Stimulated activated CD4-positive, alpha-beta T cell treated with anti-CD3 and anti-CD28 coated beads, Interleukin-4, amount 100 ng/mL, for 48 hours (primary cell): ENCODE measurements at places on chromosomes 6 and 20.

GRCh38 chr6:155955038-155955437 is 499.4 kb upstream of the NOX3 start:
- no peak for DNase-seq

DNA sequence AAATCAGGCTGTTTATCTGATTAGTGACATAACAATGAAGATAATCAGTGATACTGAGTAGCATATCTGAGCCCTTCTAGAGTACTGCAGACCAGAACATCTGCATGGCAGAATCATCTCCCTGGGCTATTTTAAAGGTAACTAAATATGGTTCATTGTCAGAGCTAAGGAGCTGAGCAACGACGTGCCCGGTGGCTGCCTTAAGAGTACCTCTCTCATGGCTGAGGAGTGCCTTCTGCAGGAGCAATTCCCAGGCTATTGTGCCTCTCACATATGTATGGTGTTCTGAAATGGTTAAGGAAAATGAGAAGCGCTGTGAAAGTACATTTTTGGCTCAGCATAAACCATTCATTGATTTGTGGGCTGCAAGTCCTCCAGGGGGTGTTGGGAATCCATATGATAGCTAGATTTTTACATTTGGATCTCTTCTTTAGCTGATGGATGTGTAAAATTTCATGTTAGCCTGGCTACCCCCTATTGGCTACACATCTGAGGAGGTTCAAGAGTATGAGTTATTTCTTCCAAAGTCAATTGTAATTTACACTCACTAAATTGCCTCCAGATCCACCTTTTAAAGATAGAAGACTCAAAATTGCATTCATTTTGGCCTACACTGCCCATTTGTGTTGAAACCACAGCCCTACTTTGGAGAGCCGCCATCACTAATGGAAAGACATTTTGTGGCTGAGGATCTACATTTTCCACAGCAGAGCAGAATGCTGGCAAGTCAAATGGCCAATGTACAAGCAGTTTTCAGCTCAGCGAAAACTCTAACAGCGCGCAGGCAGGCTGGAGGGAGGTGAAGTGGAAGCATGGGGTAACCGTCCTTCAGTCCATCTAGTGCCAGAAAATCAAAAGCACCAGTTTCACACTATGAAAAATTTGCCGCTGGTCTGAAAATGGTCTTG is 198.0 kb downstream of the SIM1 start:
- DNase-seq, result no peak

DNA sequence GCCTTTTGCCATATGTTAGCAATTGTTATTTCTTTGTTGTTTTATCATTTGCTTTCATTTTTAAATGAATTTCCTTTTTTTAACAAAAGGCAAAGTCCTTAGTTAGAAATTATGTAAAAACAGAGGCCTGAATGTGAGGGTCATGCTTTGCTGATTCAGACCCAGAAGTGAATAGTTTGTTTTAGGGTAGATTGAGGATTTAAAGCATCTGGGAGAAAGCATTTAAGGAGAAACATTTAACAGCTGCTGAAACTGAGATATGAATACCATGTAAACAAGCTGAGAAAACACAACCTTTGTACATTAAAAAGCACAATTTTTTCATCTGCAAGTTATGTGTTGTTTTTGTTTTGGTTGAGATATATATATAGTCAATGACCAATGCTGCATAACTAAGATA is 8.0 kb downstream of the HTR1B start:
- DNase-seq, result no peak

GRCh38 chr6:69918813-69919475 is 52.6 kb downstream of the COL19A1 start:
- no peak for DNase-seq

DNA sequence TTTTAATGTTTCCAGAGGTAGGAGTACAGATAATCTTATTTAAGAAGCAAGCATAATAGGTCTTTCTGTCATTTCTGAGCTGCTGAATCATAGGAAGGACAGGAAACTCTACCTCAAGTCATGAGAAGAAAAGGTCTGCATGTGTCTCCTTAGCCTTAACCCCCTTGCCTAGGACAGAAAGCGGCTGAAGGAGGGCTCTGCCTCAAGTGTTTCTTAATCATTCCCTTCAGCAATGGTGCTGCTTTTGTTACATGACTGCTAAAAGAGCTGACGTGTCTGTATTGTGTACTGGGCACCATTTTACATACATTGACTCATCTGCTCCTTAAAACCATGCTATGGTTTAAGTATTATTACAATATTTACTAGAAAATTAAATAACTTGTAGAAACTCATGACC is 564.0 kb upstream of the AGPAT4 start:
- no peak for DNase-seq

DNA sequence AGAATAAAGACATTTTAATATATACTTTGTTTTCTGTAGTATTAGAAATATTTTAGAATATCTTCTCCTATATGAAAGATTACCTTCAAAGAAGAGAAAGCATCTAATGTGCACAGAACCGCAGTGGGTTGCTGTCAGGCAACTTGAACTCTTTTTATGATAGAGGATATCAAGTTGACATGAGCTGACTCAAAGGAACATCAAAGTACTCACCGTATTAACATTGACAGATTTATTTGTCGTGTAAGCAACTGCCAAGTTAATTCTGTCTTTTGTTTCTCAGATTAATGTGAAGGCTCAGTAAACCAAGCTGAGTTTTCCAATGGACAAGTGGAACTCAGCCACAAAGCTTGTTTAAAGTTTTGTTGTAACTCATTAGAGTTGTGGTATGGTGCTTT is 2.2 kb upstream of the GINM1 start:
- no peak for DNase-seq

DNA sequence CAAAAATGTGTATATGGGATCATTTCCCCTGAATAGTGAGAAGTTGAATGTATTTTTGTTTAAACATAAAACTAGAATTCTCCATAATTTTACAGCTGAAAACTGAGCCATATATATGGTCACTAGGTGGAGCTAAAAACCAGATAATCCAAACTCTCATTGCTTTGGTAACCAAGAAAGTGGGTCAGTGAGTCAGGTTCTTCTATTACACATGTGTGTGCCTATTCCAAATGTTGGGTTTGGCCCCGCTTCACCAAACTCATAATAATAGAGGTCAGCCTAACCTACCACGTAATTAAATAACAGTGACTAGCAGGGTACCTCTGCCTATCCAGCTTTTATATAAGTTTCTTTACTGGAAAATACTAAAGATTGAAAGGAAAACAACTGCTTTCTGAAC is 19.3 kb upstream of the RNGTT start:
- DNase-seq, result no peak

- no peak for DNase-seq
These were observed 39.6 kb upstream of the GFOD1 start for GRCh38 chr6:13526727-13527670.

DNA sequence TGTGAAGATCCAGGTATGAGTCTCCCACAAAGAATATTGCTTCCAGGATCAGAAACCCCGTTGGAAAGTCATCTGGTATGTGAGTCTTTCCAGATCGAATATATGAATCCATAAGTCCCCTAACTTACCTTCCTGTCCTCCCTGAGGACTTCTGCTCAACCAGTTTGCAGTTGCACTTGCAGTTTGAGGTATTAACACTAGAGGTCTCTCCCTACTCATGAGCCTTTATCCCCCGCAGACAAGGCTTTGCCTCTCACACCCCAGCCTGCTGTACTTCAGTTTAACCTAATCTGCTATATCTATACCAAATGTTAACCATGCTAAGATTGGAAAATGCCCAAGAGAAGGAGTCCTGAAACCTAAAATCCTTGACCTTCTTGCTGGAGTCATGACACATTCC is 135.3 kb upstream of the DEFB112 start:
- DNase-seq, result no peak

- no peak for DNase-seq
These were observed 470.5 kb downstream of the COL12A1 start for GRCh38 chr6:74735304-74735703.

DNA sequence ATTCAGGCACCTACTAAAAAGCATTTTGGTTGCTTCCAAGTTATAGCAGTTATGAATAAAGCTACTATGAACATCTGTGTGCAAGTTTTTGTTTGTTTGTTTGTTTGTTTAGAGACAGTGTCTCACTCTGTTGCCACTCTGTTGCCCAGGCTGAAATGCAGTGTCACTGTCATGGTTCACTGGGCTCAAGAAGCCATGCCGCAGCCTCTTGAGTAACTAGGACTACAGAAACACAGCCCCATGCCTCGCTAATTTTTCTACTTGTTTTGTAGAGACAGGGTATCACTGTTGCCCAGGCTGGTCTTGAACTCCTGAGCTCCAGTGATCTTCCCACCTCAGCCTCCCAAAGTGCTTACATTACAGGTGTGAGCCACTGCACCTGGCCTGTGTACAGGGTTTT is 795.9 kb downstream of the EPHA7 start:
- DNase-seq, result no peak

- no peak for DNase-seq
These were observed 107.9 kb upstream of the MAP3K7 start for GRCh38 chr6:90694802-90695201.

DNA sequence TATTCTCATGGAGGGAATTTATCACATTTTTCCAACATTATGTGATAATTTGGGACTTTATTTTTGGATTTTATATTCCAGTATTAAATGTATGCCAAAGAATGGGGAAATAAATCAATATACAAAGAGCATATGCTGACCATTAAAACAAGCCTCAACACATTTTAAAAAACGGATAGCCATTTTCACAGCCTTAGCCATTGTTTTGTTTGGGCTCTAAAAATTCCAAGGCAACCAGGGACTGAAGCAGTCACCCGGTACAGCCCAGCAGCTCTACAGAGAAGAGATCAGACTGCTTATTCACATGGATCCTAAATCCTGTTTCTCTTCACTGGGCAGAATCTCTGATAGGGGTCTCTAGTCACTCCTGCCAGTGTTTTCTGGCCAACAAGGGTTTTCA is 150.2 kb upstream of the OGFRL1 start:
- DNase-seq, result no peak

DNA sequence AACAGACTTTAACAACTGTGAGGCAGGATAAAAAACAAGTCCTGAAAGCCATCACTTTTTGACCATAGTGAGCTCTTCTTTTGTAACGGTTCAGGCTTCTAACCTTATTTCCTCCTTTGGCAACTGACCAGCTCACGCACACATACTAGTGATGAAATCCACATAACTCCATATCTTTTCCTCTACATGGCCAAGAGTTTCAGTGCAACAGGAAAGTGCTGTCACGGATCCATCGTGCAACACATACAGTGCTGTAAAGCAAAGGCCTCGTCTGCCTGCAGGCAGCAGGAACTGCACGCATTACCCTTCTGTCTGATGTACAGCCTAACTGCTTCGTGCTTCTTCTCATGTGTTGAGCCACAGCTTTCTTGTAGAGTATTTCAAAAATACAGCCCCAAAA is 108.5 kb downstream of the EPM2A start:
- DNase-seq, result no peak

DNA sequence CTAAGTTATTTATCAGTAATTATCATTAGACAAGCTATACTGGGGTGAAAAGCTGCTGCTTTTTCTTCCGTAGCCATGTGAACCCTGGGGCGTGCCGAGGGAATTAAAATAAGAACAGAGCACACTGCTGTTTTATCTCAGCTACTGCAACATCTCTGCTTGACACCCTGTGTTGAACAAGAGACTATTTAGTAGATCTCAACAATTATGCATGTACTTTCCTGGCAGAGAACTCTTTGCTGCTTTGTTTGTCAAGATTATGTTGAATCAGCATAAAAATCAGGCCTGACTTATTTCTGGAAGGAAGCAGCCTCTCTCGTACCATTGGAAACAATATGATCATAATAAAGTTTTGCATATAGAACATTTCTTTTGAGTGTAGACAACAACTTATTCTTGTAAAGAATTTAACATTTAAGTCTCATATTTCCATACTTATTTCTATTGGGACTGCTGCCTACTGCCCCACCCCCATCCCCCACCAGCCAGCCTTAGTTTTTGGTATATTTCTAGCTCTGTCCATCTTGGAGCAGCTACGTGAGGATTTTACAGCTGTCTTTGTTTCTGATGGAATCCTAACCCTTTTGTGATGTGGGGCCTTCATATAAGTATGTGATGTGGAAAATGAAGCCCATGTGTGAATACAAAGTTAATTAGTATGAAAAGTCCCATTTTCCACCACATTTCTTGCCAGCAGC is 1011.4 kb downstream of the KIF16B start:
- DNase-seq, result no peak

GRCh38 chr20:23879811-23880374 is 345 bp upstream of the CST5 start:
- DNase-seq, result no peak
